ENCODE measurements at places on chromosomes 2 and 18. TPM values are rescaled to one million over a fixed set of nuclear protein-coding genes. Genes with fewer than 3 reads are reported as not detected.

The TCF4 gene
- 57.6 TPM for total RNA-seq

- H3K27me3 ChIP-seq: no peaks in the 10 kb centered on the region
- no peak for DNase-seq
Observed at GRCh38 chr2:236849508-236849907, 236.2 kb upstream of the COPS8 start.

The PDE11A gene
- not detected for total RNA-seq

DNA sequence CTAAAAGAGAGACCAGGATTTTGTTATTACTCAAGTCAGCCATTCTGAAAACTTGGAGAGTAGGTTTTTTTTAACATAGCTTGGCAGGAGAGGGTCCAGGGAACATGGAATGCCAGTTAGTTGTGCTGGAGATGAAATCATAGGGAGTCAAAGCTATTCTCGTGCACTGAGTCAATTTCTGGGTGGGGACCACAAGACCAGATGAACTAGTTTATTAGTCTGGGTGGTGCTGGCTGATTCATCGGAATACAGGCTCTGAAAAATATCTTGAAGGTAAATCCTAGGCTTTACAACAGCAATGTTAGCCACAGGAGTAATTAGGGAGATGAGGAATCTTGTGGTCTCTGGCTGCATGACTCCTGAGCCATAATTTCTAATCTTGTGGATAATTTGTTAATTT, 921.4 kb downstream of the TRIB2 start:
- no peaks in the 10 kb centered on the region for H3K27me3 ChIP-seq
- H3K4me1 ChIP-seq: no peaks in the 10 kb centered on the region
- peak; percentile 81 for DNase-seq
- H3K4me3 ChIP-seq: no peak overlapping the region
